SK-N-DZ (cell line): ENCODE measurements at places on chromosomes 2 and 18.

GRCh38 chr2:100909534-100910081 is 89.7 kb downstream of the NPAS2 start:
- DNase-seq, result no peak

DNA sequence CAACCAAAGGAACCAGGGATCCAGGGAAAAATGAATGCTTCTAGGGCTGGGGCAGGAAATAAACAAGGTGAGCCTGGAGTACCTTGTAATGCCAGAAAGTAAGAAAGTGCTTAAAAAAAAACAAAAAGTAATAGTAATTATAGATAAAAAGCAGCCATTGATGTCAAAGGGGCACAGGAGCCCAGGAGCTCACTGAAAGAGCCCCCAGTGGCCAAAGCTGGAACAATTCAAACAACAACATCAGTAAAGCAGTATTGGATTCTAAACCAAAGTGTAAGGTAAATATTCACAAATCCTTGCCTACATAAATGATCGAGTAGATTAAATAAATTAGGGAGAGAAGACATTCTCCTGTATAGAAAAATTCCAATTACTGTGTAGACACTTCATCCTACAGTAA is 114.3 kb upstream of the ARL4C start:
- DNase-seq, result no peak

DNA sequence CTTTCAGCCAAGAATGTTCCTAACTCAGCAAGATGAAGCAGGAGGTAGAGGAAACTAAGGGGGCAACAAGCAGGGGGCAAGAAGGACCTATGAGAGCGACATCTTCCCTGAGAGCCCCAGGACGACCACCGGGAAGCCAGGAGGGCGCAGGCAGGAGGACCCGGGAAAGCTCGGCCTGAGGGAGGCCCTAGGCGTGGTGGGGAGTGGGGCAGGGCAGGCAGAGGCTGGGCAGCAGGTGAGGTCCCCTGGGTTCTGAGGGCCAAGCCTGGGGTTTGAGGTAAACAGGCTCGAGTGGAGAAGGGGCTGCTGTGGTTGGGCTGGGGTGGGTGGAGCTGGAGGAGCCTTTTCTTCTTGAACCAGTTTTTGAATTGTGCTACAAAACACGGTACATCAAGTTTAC is 1.3 kb upstream of the ALPI start:
- no peak for DNase-seq

DNA sequence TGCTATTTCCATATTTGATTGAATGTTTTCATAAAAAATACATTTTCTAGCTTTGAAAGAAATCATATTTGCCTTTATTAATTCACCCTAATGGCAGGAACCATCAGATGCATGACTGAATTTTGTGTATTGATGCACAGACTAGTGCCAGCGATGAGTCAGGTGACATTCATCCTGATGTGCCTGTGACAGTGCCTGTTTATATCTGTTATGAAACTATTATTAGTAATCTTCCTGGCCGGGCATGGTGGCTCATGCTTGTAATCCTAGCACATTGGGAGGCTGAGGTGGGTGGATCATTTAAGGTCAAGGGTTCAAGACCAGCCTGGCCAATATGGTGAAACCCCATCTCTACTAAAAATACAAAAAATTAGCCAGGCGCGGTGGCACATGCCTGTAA is 170.0 kb downstream of the TSN start:
- DNase-seq, result no peak

GRCh38 chr2:102504833-102505232 is 31.8 kb downstream of the SLC9A4 start:
- DNase-seq, result no peak

DNA sequence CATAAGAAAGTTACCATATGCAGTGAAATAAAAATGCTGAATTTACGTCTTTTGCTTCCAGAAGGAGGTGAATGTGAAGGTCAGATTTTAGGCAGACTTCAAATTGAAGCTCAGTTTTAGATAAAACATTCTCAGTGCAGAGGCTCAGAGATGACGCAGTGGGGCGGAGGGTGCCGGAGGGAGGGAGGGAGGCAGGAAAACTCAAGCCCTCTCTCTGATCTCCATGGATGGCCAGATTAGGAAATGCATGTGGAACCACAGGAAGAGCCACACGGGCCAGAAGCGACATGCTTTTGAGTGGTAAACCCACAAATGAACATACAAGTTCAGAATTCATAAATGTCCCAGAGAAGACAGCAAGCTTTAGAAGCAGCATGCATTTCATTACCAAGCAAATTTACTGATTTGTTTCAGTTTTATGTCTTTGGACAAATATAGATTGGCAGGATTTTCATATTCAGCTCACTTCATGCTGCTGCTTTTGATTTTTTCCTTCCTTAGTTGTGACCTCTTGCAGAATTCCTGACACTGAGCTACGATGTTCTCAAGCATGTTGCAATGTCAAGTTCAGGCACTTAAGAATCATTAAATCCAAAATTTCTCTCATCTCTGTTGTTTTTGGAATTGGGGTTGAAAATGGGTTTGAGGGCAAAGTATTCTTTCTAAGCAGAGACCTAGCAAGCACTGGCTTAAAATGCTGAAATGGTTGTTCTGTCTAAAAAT is 29.7 kb upstream of the APCDD1 start:
- no peak for DNase-seq

- DNase-seq, result no peak
These were observed 166.1 kb downstream of the SMAD7 start for GRCh38 chr18:48784656-48785055.

- no peak for DNase-seq
These were observed 213.6 kb upstream of the FAM98A start for GRCh38 chr2:33812707-33813106.

DNA sequence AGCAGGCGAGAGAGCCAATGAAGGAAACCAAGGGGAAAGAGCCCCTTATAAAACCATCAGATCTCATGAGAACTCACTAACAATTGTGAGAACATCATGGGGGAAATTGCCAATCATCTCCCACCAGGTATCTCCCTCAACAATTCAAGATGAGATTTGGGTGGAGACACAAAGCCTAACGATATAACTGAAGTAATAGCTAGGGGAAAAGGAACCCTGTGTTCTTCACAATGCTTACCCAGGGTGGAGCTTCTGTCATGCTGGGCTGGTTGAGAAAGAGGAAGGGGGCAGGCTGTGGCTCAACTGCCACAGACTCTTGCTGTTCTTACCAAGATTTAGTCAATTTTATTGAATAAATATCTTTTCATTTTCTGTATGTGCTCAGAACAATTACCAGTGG is 392.1 kb upstream of the HS6ST1 start:
- no peak for DNase-seq

GRCh38 chr2:200184748-200185627 is 121.5 kb upstream of the SPATS2L start:
- no peak for DNase-seq

- peak; percentile 90 for DNase-seq
These were observed 460.4 kb downstream of the STK39 start for GRCh38 chr2:167787021-167787420.

- DNase-seq, result no peak
These were observed 33.9 kb upstream of the FHL2 start for GRCh38 chr2:105432749-105433148.

DNA sequence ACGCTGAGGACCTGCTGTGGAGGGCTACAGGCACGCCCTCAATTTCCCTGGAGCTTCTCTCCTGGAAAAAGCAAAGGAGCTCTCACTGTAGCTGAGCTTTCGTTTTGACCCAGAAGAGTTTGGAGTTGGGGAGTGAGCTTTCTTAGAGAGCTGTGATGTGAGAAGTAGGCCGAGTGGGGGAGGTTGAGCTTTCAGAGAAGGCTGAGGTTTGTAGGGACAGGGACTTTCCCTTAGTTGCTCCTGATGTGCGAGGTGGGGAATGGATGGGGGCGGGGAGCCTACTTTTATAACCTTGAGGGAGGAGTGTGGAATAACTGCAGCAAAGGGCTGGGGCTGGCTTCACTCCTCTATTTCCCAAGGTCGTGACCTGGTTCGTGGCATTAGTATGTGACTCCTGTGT is 47.1 kb downstream of the ZNF532 start:
- no peak for DNase-seq

DNA sequence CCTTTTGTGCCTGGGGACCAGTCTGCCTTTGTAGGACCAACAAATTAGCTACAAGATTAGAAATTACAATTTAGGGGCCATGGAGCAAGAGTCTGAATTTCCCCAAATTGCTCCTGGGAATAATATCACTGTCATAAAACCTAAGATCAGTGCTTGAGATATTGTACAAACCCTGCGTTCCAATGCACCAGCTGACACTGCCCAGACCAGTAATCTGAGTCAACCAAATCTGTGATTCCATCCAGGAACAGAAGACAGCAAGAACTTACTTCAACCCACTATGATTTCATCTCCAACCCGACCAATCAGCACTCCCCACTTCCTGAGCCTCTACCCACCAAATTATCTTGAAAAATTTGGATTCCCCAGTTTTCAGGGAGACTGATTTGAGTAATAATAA is 1305.0 kb upstream of the NRXN1 start:
- DNase-seq, result peak; percentile 17

DNA sequence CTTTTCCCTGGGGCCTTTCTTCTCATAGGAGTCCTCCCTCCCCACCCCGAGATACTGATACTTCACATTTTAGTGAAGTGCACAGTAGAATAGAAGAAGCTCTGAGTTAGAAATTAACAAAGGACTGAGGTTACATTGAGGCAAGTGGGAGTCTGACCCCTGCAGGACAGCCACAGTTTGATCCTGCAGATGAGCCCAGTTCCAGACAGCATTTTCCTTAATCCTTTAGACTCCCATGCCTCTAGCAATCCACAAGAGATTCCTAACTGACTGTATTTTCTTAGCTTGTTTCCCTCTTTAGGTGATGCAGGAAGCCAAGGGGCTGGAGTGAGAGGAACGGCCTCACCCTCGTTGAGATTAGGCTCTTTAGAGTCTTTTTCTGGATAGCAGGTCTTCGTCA is 204.0 kb downstream of the CYRIA start:
- no peak for DNase-seq

DNA sequence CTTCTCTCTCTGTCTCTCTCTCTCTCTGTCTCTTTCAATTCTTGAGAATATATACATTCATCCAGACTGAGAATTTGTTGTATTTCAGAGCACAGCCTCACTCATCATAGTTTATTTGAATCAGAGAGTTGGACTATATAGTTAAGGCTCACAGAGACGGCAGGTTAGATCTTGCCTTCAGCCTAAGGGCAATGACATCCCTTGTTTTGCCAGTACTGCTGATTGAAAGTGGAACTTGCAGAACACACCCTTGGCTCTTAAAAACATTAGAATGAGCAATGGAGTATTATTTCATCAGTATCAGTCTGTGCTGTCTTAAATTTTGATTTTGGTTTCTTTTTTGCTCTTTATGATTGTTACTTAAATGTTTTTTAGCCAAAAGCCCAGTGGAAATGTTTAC is 62.0 kb upstream of the DSG1 start:
- no peak for DNase-seq

DNA sequence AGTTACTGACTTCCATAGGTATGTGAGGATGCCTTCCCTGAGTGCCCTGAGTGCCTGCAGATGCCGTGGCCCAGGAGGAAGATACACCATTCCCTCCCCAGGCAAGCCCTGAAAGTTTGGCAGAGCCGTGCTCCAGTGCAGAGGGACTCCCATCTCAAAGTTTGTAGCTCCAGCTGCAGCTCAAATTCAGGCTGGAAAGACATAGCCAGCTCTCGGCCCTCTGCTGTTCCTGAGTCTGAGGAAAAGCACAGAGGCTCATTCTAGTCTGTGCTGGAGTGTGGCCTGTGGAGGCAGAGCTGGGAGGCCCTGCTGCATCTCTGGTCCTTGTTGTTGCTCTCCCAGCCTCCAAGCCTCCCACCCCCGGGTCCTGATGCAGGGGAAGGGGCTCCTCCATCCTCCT is 15.9 kb upstream of the TPO start:
- no peak for DNase-seq

GRCh38 chr2:185583058-185583816 is 155.4 kb upstream of the FSIP2 start:
- DNase-seq, result no peak

GRCh38 chr2:161146209-161146775 is 13.9 kb upstream of the TANK start:
- no peak for DNase-seq

GRCh38 chr2:110107092-110108079 is 8.2 kb downstream of the MALL start:
- no peak for DNase-seq

DNA sequence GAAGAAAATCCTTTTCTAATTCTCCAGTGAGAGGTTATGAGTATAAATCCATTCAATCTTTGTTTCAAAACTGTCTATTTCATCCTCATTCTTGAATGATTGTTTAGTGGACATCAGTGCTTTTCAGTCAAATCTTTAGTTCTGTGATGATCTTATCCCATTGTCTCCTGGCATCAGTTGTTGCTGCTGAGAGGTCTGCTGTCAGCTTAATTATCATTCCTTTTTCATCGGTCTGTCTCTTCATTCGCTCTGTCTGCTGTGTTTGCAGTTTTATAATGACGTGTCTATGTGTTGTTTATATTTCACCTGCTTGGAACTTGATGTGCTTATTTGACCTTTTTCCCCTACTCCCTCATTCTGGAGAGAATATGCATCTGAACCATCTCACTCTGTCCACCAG is 69.2 kb upstream of the GLI2 start:
- no peak for DNase-seq

DNA sequence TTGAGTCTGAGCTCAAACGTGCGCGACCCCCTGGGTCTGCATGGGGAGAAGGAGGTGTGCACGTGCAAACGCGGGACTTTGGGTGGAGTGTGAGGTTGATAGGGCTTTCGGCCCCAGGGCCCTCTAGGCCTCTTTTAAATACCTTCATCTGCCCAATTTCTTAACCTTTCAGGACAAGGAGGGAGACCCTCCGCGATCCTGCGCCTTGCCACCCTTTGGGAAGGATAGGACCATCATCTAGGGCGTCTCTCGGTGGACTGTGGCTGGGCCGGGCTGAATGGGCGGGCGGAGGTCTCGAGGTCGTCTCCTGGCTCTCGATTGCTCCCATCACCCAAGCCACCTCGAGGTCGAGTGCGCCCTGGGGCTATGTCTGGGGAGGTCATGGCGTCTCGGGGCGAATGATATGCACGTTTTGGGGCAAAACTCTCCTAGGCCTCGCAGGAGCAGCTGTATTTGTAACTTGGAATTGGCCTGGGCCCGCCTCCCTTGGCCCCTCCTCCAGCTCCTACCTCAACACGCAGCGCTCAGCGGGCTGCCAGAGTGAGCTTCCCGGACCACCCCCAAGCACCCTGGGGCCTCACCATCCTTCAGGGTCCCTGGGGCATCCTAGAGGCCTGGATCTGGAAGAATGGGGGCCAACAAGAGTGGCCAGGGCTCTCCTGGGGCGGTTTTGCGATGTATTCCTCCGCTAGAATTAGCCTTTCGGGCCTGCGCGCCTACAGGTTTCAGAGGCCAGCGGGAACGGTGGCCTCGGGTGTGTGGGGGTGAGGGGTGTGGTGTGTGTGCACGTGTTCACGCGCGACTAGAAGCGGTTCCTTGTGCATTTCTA is 8.7 kb upstream of the SIX3 start:
- no peak for DNase-seq

GRCh38 chr2:103009871-103010270 is 248.0 kb downstream of the TMEM182 start:
- no peak for DNase-seq

- no peak for DNase-seq
These were observed 61.5 kb upstream of the NFE2L2 start for GRCh38 chr2:177326005-177326404.

GRCh38 chr2:226114436-226114835 is 685.2 kb downstream of the IRS1 start:
- DNase-seq, result no peak
